ENCODE measurements at places on chromosomes 5 and 9.

DNA sequence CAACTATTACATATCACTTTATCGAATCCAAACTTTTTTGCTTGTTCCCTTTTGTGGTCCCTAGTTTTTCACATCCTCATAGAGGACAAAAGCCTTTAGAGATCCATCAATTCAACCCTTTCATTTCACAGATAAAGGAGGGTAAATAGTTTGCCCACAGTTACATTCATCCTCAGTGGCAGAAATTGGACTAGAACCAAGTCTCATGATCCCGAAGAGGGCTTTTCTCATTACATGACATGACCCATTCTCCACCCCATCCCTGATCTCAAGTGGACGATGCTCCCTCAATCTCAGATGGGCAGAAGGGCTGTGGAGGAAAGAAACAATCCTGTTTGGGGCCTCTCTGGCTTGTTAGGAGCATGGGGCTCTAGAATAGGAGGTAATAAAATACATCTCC, 23.1 kb downstream of the TICAM2 start:
- DNase-seq: no peak

DNA sequence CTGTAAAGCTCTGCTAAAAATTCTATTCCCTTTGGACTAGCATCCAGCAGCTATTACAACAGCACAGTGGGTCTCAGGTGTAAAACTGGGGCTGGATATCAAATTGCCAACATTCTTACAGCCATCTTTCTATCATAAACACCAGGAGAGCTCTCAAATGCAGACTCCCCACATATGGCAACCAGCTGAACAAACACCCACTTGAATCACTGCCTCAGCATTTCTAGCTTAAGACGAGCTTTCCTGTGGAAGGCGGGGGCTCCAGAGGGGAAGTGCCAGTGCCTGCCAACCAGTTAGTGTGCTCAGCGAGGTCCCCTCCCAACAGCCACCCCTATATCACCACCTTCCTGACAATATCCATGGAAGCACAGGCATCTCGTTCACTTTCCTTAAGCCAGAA, 62.2 kb downstream of the IPPK start:
- DNase-seq: peak; percentile 80

DNA sequence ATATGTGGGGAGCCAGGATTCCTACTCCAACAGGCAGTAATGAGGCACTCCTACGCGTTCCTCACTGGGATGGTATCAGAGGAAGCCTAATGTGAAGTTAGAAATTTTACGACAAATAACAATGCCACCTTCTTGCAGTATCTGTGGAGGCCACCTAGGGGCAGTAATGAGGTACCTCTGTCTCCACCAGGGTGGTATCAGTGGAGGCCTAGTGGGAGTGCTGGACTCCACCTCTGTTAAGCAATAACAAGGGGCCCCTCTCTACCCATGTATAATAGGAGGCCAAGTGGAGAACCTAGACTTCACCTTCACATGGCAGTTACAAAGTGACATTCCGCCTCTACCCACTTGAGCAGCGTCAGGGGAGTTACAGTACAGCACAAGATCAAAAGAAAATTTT, 147.9 kb downstream of the PLPPR1 start:
- DNase-seq: no peak

GRCh38 chr5:54671681-54672080, 154.1 kb downstream of the SNX18 start:
- no peak for DNase-seq

GRCh38 chr5:157819502-157820115, 39.3 kb downstream of the CLINT1 start:
- no peak for DNase-seq

GRCh38 chr9:967903-968641, 8.4 kb upstream of the DMRT3 start:
- peak; percentile 8 for DNase-seq

Data from HCEC 1CT (cell line).